Hypothalamus (tissue), 51 donors: ENCODE measurements at places on chromosomes 1 and 21.
A peak's percentile ranks its signal among the peaks of the same experiment; 100 is the strongest.

GRCh38 chr1:167168424-167168823, 52.3 kb upstream of the POU2F1 start:
- DNase-seq: no peak

DNA sequence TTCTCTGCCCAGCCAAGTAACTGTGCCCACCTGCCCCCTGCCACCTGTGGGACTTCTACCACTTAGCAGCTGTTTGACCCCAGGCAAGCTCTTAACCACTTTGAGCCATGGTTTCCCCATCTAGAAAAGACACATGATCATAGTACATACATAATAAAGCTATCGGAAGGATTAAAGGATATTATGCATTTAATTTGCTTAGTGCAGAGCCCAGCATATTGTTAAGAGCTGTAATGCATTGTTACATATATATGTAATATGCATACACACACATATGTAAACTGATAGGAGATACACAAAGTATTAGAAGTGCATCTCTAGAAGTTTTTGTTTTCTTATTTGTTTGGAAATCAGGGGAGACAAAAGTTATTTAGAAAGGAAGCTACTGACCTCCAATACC, 83.5 kb upstream of the ZBTB40 start:
- DNase-seq: no peak

- DNase-seq: no peak
These were observed 31.9 kb downstream of the MAP3K21 start for GRCh38 chr1:233359431-233359830.

DNA sequence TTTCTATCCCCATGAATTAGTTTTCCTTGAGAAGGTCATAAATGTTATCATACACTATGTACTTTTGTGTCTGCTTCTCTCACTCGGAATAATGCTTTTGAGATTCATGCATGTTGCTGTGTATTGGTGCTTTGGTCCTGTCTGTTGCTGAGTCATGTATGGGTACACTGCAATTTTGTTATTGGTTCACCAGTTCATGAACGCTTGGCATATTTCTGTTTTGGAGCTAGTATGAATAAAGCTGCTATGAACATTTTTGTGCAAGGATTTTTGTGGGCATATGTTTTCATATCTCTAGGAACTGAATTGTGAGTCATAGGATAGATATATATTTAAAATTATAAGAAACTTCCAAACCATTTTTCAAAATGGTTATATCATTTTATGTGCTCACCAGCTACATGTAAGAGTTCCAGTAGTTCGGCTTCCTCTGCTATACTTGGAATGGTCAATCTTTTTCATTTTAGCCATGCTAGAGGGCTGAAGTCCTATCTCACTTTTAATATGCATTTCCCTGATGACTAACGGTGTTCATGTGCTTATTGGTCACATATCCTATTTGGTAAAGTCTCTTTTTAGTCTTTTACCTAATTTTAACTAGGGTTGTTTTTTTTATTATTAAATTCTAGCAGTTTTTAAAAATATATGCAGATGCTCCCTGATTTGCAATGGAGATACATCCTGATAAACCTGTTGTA, 38.2 kb downstream of the ETS2 start:
- no peak for DNase-seq

DNA sequence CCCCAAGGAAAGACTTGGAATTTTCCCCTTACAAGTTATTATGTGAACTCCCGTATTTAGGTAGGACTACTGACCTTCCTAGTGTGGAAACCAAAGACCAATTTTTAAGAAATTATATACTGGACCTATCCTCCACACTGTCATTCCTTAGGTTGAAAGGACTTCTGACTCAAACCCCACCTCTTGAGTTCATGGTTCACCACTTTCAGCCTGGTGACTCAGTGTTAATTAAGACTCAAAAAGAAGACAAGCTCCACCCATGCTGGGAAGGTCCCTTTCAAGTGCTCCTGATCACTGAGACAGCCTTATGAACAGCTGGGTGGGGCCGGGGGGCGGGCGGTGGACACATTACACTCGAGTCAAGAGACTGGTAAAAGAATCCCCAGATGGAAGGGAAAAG, 113.2 kb downstream of the LRRC53 start:
- DNase-seq: no peak

DNA sequence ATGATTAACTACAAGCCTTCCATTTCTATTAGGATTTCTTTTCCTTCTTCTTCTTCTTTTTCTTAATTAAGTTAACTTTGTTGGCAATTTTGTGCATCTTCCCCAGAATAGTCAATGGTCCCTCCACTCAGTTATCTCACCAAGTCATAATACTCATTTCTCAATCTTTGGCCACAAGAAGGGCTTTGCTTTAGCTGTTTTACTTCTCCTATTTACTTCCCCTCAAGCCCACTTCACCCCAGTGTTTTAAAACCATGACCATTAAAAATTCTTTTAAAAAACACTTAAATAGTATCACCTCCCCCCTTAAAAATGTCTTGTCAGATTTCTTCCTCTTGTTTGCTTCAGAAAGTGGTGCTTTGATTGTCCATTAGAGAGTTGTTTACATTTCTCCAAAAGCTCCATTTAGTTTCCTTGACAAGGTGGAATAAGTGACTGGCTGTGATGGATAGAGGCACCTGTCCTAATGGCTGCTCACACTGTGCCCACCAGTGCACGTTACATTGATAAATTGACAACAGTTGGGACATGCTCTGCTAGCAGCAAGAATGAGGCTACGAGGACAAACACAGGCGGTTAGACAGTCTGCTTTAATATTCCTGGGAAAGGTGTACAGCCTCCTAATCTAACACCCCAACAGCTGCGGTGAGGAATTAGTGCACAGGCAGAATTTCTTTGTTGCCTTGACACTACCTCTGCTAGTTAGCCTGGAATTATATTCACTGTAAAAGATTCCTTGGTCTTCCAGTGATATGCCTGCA, 354.7 kb downstream of the LMO4 start:
- DNase-seq: no peak

DNA sequence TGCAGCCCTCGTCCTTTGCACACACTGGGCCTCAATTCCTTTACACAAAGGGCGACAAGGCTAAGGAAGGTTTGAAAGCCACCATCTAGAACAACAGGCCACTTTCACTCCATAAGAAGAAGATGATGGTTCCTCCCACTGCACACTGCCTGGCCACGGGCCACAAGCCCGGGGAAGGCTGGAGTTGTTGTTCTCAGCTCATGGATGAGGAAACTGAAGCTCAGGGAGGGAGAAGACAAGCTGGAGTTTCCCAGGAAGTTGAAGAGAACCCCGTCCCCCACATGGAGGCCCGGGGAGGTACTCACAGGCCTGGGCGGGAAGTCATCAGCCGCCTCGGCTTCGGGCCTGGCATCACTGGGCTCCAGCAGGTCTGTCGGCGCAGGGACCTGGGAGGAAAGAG, 24.6 kb upstream of the DDOST start:
- DNase-seq: no peak

- no peak for DNase-seq
These were observed 20.8 kb upstream of the MACF1 start for GRCh38 chr1:39183503-39184353.

GRCh38 chr1:163063143-163063542, 6.0 kb upstream of the RGS4 start:
- DNase-seq: no peak

GRCh38 chr1:8858112-8858668, 20.3 kb downstream of the ENO1 start:
- no peak for DNase-seq

- no peak for DNase-seq
These were observed 106.7 kb downstream of the HIVEP3 start for GRCh38 chr1:41812051-41812450.

DNA sequence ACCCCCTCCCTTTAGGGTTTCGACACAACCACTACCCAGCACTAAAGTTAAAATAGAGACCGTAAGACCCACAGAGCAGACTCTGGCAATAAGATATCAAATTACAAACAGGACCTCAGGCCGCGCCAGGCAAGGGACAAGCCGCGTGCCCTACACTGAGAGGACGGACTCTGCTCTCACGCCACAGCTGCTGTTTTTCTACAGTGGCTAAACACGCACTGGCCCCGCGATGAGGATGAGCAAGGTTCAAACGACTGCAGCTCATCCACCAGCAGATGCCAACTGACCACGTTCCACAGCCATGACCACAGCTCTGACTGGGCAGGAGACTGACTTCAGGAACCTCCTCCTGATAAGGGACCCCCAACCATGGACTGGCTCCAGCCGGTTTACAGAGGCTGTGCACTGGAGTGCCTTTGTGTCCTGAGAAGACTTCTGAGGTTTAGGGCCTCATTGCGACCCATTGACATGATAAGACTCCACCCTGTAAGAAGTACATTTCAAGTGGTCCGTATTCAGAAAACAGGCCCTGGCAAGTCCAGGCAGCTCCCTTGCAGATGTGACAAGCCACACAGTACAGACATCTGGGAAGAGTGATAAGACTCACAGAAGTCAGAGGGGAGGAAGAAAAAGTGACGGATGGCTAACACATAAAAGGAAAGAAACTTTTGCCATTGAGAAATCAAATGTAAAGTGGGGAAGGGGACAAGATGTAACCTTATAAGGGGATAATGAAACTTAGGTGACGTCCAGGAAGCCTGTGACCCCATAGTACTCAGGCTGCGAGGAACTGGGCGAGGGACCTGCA, 1.5 kb upstream of the KRTAP10-6 start:
- DNase-seq: no peak

DNA sequence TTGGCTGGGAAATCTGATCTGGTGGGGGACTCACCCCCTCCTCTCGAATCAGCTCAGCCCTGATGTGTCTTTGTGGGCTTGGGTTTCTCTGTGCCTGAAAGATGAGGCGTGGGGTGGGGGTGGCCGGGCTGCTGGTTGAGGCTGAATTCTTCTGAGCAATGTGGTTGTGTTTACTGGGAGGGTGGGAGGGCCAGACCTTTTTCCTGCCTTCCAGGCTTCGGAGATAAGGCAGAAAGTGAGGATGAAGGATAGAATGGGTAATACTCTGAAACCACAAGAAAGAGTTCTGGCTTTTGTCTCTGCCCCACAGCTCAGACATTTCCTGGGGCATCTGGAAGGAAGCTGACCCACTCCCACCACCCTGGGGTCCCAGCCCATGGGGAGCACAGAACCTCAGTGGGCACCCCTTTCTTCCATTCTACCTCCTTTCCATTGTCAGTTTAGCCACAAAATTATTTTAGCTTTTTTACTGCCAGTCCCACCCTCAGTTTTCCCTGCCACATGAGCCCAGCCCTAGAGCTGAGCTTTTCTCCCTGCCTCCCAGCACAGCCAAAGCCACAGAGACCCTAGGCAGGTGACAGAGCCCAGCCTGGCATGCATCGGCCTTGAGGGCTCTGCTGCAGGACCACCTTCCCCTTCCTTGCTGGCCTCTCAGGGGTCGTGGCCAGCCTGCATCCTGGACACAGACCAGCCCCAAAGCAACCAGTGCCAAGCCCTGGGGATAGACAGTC, 11.2 kb downstream of the ALX3 start:
- no peak for DNase-seq

DNA sequence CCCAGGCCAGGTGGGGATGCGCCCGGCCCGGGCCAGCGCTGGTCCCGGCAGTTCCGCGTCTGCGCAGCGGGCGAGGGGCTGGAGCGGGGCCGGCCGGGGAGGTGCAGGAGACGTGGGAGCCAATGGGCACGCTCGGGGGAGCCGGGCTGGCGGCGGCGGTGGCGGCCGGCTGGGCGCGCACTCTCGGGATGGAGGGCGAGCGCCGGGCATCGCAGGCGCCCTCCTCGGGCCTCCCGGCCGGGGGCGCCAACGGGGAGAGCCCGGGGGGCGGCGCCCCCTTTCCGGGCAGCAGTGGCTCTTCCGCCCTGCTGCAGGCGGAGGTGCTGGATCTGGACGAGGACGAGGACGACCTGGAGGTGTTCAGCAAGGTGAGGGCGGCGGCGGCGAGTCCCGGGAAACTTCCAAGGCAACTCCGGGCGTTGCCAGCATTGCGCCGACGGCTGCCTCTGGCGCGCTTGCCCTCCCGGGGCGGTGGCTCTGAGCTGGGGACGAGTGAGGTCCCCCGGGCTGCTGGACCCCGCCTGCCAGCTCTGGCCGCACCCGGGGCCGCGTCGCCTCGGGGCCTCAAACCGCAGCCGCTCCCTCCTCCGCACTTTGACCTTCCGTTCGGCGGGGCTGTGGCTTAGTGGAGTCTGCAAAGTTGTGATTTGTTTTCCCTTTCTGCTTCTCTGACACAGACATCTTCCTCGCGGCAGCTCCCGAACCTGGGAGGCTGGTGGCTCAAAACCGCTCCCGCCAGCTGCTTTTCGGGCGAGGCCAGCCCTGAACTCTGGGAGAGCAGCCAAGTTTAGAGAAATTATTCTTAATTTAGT, at the start of gene SNX7:
Gene SNX7 (plus strand): TSS at position 178 of the 812 bp plus-strand sequence. CDS start 11 bp downstream, at position 189.
- peak; percentile 46 for DNase-seq

DNA sequence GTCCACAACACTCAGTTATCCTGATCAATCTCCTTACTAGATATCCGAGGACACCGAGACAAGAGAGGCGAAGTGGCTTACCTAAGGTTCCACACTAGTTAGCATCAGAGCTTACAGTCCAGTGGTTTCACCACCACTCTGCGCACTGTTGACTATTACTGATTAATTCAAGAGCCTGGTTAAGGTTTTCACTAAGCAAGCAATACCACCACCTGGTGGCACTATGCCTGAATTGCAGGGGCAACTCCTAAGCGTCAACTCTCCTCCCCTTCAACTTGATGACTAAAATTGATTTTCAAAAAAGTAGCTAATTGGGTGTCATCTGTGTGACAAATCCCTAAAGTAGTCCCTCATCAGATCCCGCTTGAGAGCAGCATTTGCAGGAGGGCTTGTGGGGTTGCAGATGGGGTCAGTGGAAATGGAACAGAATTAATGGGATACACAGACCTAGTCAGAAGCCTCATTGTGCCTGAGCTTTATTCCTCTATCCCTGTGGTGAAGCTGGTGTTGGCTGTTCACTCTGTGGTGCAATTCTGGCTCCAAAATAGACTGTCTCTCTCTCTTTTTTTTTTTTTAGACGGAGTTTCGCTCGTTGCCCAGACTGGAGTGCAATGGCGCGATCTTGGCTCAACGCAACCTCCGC, 9.1 kb downstream of the TTC22 start:
- DNase-seq: no peak

GRCh38 chr1:247373721-247374141, 42.1 kb upstream of the ZNF496 start:
- peak; percentile 7 for DNase-seq

DNA sequence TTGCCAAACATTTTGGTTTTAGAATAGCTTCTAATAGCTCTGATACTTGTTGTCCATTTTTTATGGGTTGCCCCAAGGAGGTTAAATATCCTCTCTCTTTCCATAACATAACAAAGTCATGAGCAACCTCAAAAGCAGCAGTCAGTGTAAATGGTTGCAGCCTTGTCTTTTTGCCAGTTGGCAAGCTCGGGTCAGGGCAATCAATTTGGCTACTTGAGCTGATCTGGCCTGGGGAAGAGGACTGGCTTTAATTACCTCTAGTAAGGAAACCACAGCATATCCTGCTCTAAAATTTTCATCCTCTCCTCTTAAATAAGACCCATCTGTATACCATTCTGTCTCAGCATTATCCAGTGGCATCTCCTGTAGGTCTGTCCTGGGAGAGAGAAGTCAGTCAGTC, 21.2 kb upstream of the FMO4 start:
- no peak for DNase-seq

- no peak for DNase-seq
These were observed at the start of gene FAM3B for GRCh38 chr21:41316200-41317062. FAM3B (plus strand) TSS chr21:41316801; CDS start chr21:41316880, 79 bp downstream.

DNA sequence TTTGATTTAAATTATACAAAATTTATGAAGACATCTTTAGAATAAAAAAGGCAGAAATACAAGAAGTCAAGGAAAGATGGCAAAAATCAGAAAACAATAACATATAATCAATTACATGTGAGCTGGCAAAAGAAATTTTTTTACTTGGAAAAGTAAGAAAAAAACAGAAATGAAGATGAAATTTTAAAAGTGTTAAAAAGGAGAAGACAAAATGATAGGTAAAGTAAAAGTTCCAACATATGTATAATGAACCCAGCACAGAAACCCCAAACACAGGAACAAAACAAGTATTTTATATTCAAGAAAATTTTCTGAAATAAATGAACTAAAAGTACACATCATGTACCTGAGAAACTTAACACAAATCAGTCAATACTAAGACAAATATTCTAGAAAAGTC, 63.4 kb downstream of the USP1 start:
- no peak for DNase-seq
